Foreskin melanocyte (primary cell): ENCODE measurements at places on chromosomes 16 and 17.

- no peak for DNase-seq
Observed at GRCh38 chr17:2420176-2420575, 19.3 kb upstream of the MNT start.

DNA sequence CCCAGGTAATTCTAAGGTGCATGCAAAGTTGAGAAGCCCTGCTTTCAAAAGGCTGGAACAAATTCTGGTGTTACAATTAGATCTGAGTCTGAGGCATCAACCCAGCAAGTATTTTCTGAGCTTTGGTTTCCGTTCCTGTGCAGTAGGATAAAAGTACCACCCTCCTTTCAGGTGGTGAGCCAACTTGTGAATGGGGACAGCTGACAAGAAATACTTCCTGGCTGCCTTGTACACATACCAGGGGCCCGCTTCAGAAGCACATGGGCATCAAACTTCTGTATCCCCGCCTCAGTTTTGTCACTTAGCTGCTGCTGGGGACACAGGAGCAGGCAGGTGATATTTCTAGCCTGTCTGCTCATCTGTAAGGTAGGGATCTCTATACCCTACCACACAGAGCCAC lies 252.2 kb downstream of the CPPED1 start:
- no peak for DNase-seq

- no peak for DNase-seq
Observed at GRCh38 chr17:63258785-63259184, 187.3 kb downstream of the CYB561 start.

DNA sequence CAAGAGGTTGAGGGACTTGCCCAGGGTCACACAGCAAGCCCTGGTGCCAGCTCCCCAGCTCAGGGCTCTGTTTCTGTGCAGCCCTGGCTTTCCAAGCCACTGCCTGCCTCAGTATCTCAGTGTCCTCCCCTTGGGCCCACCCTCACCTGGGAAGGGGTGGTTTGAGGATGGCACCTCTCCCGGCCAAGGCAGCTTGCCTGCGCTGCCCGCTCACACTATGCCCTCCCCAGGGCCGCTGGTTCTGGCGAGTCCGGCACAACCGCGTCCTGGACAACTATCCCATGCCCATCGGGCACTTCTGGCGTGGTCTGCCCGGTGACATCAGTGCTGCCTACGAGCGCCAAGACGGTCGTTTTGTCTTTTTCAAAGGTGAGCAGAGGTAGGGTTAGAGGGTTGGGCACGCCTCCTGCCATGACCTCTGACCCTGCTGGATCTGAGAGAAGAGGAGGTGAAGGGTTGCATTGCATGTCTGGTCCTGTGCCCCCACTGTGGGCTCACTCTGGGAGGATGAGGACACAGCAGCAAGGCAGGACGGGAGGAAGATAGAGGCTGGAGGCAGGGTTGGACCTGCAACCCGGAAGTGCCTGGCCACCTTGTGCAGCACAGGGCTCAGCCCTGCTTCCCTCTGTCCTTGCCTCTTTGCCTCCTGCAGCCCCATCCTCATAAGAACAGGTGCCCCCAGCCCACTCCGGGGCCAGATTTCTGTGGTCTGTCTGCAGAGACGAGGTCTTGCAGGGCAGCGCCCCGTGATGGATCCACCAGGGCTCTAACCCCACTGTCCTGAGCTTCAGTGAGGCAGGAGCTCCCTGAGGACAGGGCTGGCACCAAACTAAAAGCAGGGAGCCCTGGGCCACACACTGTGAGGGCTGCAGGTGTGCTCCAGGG lies 16.7 kb downstream of the MMP15 start:
- no peak for DNase-seq

DNA sequence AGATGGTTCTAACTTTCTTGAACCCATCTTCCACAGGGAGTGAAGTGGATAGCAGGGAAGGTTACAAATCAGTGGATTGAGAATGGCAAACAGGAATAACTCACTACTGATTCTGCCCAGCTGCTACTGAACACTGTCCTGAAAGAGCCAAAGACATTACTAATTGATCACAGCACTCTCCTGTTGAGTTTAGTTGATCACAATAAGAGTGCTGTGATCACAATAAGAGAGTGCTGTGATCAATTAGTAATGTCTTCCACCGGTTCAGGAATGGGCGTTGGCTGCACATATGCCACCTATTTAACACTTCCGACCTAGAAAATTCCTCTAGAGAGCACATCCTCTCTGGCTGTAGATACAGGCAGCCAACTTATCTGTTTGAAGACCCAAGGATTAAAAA lies 11.4 kb downstream of the CFAP97D1 start:
- DNase-seq = no peak

- DNase-seq = no peak
Observed at GRCh38 chr16:27387724-27388123, 14.2 kb upstream of the IL21R start.

GRCh38 chr17:859061-859823 lies 77.1 kb downstream of the MRM3 start:
- no peak for DNase-seq

GRCh38 chr16:74487634-74488495 lies 66.6 kb upstream of the CLEC18B start:
- DNase-seq = no peak

DNA sequence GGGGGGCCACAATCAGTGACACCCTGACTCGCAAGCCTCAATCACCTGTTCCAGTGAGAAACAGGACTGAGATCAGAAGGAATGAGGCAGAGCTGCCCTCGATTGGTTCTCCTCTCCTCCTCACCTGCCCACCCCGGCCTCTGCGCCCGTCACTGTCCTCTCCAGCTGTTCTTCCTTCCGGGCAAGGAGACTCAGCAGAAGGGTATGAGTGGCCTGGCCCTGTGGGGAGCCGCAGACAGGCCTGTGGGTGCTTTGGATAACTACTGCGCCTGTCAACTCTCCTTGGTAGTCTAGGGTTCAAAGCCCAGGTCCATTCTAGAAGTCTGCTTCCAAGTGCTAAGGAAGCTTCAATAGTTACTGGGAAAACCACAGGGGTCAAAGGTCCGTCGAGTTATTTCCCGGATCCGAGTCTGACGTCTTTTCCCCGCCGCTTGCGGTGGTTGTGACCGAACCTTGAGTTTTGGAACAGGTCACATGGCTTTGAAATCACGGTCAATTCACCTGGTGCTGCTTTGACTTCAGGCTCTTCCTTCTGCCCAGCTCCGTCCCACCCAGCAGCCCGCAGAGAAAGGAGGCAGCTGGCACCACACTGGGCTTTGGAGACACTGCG lies 8.3 kb downstream of the CARD14 start:
- DNase-seq = no peak

- no peak for DNase-seq
Observed at GRCh38 chr17:82215095-82215971, 2.7 kb upstream of the CCDC57 start.

DNA sequence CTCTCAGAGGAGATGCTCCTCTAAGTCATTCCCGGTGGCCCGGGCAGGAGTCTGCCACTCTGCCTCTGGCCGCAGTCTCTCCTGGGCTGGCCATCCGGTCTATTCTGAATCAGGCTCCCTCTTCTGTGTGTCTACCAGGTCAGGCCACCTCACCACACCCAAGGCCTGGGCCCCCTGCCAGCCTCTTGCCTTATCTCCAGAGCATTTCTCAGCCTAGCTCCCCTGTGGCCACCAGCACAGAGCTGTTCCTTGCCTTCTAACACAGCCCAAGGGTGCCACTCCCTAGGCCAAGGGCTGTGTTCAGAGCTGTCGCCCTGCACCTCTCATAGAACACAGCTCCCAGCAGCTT lies 55.3 kb downstream of the MYO18A start:
- DNase-seq = no peak

GRCh38 chr17:27975146-27976011 lies 67.1 kb upstream of the NLK start:
- DNase-seq = no peak

- DNase-seq = no peak
Observed at GRCh38 chr16:22427556-22427955, 53.1 kb upstream of the CDR2 start.

DNA sequence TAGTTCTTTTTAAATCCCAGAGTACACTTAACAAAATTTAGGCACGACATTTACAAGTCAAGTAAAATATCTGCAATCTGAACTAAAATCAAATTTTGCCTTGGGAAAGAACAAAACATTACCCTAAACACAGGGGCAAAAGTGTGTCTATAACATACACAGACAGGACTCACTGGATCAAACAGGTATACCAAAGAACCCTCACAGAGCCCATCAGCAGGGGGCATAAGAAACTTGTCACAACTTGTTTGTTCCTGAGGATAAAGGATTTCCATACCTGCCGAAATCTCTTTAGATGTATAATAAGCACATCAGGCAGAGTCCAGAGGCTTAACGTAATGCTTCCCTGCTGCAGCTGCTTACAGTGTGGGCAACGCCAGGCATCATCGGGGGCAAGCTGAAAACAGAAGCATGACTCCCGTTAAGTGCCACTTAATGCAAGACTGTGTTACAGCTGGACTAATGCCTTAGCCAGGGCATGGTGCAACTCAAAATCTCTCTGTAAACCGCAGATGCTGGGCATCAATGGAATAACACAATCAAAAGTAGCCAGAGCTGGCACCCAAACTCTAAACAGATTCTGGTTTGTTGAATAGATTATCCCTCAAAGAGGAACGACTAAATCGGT lies 67.0 kb downstream of the USP31 start:
- DNase-seq = no peak

DNA sequence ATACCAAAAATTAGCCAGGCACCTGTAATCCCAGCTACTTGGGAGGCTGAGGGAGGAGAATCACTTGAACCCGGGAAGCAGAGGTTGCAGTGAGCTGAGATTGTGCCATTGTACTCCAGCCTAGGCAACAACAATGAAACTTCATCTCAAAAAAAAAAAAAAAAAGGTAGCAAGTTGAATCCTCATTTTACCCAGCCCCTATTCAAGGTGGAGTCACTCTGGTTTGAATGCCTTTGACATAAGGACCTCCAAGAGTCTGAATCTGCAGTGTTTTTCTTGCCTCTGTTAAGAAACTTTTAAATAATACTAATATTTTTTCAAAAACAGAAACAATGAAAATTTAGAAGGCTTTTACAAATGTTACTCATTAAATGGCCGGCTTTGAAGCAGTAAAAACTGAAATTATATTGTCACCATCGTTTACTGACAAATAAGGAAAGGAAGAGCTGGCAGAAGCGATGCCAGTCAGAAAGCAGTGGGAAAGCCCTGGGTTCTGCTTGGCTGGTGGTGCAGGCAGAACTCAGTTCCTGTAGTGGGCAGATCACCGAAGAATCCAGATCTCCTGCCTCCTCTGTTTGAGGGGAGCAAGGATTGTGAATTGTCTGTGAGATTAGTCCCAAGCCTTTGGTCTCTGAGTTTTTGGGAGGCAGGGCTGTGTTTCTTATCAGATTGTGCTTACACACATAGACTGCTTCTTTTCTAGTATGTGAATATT lies 99.7 kb upstream of the HAS3 start:
- DNase-seq = no peak

GRCh38 chr16:8589900-8590688 lies at the start of gene TMEM114:
Gene TMEM114, minus strand, starts transcription at chr16:8590511. Its CDS starts 673 bp downstream, at chr16:8589838.
- DNase-seq = no peak

DNA sequence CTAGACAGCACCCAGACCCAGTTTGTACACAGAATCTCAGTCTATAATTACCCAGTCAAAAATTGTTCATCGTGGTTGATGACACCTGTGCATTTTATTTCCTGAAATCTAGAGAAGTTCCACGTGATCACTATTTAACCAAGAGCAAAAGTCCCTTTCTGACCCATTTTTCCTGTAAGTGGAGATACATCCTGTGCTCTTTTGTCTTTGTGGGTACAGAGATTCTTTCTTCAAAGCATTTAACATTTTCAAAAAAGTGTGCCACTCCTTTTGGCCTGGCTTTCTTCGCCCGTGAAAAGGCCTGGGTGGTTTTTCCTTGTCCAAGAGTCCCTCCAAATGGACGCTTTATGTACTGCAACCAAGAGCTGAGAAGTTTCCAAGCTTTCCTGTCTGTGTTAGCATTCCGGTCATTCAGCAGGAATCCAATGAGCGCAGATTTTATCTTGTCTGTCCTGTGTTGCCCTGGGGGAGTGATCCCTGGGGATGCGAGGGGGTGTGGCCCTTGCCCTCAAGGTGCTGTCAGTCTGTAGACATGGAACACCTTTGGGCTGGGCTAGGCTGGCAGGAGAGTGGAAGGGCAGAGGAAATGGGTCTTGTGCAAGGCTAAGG lies 161.1 kb upstream of the CACNG5 start:
- DNase-seq = peak; percentile 64

DNA sequence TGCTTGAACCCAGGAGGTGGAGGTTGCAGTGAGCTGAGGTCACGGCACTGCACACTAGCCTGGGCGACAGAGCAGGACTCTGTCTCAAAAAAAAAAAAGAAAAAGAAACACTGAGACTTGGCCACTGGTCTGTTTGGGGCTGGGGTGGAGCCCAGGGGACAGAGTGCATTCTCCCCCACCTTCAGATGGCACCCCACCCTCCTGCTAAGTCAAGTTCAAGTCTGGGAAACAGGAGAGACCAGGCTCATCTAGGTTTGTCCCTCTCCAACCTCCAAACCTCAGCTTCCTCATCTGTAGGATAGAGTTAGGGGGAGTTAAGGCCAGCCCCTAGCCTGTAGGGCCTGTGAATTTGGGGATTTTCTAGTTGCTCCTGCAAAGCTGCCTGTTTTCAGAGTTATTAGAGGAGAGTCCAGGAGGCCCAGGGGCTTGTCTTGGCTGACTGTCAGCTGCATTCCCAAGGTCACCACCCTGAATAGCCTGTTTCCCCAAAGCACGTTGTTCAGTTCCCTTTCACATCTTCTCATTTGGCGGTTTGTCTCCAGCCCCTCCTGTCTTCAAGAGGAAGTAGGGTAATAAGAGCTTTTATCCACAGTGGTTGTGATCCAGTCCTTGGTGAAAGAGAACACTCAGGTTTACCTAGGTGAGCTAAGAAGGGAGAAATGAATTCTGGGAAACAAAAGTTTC lies 2.2 kb downstream of the MT3 start:
- no peak for DNase-seq

DNA sequence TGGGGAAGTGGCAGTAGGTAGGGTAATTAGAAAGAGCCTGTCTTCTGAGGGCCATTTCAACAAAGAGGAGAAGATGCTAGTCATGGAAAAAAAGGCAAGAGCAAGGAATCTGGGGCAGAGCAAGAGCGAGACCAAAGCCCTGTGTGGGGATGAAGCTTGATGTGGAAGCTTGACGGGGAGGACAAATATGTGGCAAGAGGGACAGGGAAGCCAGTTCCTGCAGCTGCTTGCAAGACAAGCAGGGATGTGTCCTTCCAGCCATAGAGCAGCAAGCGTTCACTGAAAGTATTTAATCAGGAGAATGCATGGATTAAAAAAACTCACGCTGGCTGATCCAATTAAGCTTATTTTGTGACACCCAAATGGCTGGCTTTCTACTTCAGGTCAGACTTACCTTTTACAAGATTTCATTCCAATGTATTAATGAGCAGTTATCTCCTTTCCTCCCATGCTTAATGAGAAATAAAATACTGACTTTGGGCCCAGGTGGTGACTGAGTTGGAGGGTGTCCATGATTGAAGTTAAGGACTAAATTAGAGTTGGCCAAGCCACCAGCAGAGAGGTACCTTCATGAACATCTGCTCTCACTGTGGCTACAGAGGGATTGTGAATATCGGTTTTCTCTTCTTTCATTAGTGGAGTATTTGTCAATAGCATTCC lies 76.8 kb downstream of the ABCA8 start:
- no peak for DNase-seq

- no peak for DNase-seq
Observed at GRCh38 chr16:89052890-89053724, 40.5 kb upstream of the ACSF3 start.
